ENCODE measurements at places on chromosomes 6 and 20. TPM values are rescaled to one million over a fixed set of nuclear protein-coding genes. Genes with fewer than 3 reads are reported as not detected.

The TRERF1 gene
- 7.0 TPM for total RNA-seq

The KCNK16 gene
- total RNA-seq = not detected

The BACH2 gene
- total RNA-seq = 0.30 TPM

The DAAM2 gene
- total RNA-seq = 1.7 TPM

The MAP1LC3A gene
- not detected for total RNA-seq

The APCDD1L gene
- 0.27 TPM for total RNA-seq

The OXT gene
- total RNA-seq = not detected

The SOX18 gene
- total RNA-seq = 0.11 TPM

The ZSCAN16 gene
- 1.6 TPM for total RNA-seq

The REPS1 gene
- 46.9 TPM for total RNA-seq

The KIAA0408 gene
- total RNA-seq = 0.23 TPM

The SEC23B gene
- total RNA-seq = 84.6 TPM

The FGD2 gene
- total RNA-seq = not detected

The NRSN1 gene
- total RNA-seq = not detected

The EPB41L2 gene
- 32.5 TPM for total RNA-seq

The RSPH9 gene
- total RNA-seq = not detected

The PRSS35 gene
- total RNA-seq = 0.69 TPM

The ELOVL2 gene
- total RNA-seq = 2.3 TPM

The SPTLC3 gene
- total RNA-seq = 6.5 TPM

The GPANK1 gene
- 38.5 TPM for total RNA-seq

The ISM1 gene
- total RNA-seq = 2.6 TPM

The PCK1 gene
- total RNA-seq = not detected

The SLC32A1 gene
- not detected for total RNA-seq

The IFNGR1 gene
- total RNA-seq = 19.1 TPM

The GSTA3 gene
- not detected for total RNA-seq
